ENCODE measurements at places on chromosomes 13 and 19.

DNA sequence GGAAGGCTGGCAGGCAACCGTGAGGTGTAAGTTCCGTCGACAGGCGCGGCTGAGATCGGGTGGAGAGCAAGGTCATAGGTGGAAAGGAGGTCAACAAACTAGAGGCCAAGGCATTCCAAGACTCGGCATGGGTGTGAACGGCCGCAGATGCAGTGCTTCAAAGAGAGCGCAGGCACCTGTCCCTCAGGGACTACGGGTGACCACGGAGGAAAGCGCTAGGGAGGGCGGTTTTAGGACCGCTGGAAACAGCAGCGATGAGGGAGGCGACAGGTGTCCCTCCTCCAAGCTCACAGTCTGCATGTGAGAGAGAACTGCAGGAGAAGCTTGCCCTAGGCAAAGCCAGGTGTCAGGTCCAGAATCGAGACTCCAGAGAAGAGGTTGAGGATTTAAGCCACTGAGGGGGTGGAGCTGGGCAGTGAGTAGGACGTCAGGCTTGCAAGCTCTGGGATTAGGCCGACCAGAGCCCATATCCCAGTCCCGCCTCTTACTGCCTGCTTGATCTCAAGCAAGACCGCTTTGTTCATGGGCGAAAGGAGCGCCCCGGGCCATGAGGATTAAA lies 1.6 kb upstream of the MLNR start:
- no peak for ATAC-seq

- peak; percentile 87 for ATAC-seq
Observed at GRCh38 chr19:44890366-44891015, 563 bp upstream of the TOMM40 start.

GRCh38 chr19:40355975-40356680 lies 7.6 kb downstream of the PLD3 start:
- ATAC-seq, result no peak

- ATAC-seq, result no peak
Observed at GRCh38 chr13:27321468-27322431, 51.1 kb downstream of the RASL11A start.

GRCh38 chr19:6066661-6067646 lies 43.3 kb downstream of the RFX2 start:
- no peak for ATAC-seq

All from activated CD4-positive, CD25-positive, alpha-beta regulatory T cell treated with anti-CD3 and anti-CD28 coated beads, Interleukin-2, amount 50 U/mL, for 24 hours (primary cell).